ENCODE measurements at places on chromosomes 3 and 15. TPM values are rescaled to one million over a fixed set of nuclear protein-coding genes. Genes with fewer than 3 reads are reported as not detected.

DNA sequence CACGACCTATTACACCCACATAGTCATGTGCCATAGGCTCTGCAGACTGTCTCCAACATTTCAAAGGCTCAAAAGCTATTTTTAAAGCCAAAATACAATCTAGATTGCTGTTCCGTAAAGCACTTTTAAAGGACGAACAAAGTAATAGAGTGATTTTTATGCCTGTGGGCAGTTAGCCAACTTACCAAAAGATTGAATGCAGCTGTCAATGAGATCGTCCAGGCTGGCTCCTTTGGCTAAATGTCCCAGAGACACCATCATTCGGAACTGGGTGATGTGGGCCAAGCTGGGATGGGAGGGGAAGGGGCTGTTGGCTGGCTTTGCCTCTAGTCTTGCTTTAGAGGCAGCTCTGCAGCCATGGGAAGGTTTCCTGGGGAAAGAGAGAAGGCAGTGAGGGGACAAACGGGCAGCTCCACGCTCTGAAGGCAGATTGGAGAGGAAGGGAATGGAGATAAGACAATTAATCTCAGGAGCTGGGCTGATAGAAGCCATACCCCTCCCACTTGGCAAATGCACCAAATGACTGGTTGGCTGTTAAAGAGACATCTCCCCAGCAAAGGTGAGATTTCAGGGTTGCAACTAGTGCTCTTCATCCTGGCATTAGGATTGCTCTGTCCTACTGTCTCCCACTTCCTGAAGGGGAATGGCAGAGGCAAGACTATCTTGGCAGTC lies 4.8 kb downstream of the RASGRP1 start:
- H3K27me3 ChIP-seq = no peaks in the 10 kb centered on the region
- H3K27ac ChIP-seq = no peak overlapping the region
- no peak for DNase-seq
- no peak overlapping the region for H3K4me3 ChIP-seq

DNA sequence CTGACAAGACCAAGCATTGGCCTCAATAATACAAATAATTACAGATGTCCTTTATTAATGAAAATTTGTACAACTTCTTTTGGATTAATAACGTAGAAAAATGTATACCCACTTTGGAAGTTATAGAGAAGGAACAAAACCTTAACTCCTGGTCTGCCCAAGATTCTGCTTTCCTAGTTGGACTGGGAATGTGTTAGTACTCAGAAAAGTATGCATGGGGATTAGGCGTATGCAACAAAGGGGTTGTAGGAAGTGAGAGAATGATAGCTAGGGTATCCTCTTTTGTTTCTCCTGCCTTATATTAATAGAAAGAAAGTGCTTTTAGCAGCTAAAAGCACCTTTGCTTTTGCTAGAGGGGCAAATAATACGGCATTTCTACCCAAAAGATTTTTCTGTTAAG lies 116.2 kb upstream of the LRRFIP2 start:
- no peak overlapping the region for H3K4me3 ChIP-seq
- no peaks in the 10 kb centered on the region for H3K36me3 ChIP-seq
- no peak for DNase-seq
- H3K27ac ChIP-seq = no peak overlapping the region
- H3K4me1 ChIP-seq = no peaks in the 10 kb centered on the region

DNA sequence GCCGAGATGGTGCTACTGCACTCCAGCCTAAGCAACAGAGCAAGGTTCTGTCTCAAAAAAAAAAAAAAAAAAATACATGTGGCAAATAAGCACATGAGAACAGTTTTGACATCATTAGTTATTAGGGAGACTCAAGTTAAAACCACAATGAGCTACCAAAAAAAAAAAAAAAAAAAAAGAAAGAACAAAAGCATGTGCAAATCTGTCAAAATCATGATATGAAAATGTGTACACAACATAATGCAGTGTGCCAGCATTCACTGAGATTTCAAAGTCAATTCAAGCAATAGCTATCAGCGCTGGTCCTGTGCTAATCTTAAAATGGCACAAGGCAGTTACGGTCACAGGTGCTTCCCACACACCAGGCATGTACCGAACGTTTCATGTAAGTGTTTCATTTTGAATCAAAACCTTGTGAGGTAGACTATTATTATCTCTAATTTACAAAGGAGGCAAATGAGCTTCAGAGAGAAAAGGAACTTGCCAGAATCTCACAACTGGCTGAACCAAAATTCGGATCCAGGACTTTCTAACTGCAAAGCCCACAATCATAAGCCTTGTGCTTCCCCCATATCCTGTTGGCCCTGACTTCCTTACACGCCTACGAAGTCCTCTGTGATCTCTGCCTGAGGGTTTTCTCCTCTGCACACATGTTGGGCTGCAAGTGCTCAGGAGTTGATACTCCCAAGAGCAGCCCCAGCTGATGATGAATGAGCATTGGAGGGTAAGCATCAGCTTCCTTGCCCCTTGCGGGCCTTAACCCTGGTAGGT lies 200.1 kb upstream of the PROK2 start:
- no peak overlapping the region for H3K27ac ChIP-seq
- H3K36me3 ChIP-seq = no peaks in the 10 kb centered on the region
- no peak for DNase-seq

DNA sequence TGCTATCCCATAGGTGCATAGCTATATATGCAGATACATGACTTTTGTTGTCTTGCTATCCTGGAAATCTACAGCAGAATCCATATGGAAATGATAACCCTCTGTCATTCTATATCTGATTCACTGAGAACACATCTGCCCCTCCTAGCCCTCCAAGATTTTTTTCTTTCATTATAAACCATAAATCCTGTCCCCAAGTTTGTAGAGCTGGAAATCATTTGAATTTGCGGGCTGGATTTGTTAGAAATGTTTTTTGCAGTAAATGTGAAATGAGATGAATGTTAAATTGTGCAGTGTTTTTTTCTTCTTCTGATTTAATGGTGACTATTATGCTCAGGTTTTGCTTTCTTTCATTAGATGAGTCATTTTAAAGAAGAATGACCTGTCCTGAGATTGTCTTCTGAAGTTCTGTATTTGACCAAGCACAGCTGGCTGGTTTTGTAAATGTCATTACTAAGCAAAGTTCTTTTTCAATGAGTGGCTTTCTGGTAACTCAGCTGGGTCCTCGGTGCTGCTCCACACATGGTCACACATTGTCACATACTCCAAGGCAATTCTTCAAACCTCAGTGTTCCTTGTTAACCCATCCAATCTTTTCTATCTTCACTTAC lies 25.3 kb upstream of the ABHD17C start:
- DNase-seq = no peak
- no peak overlapping the region for H3K4me3 ChIP-seq
- no peaks in the 10 kb centered on the region for H3K4me1 ChIP-seq

Gene KY
- total RNA-seq = 0.60 TPM

Gene EIF5A2
- 19.6 TPM for total RNA-seq

- H3K4me1 ChIP-seq = no peaks in the 10 kb centered on the region
- H3K27ac ChIP-seq = no peak overlapping the region
- DNase-seq = no peak
- no peaks in the 10 kb centered on the region for H3K36me3 ChIP-seq
These were observed 654.0 kb upstream of the KCNMB2 start for GRCh38 chr3:177882124-177882648.

Data from ovary (tissue), 10 donors.